H9 (cell line): ENCODE measurements at places on chromosomes 1 and 21. TPM values are rescaled to one million over a fixed set of nuclear protein-coding genes. Genes with fewer than 3 reads are reported as not detected.

- DNase-seq, result peak; percentile 69
Observed at GRCh38 chr1:48202030-48202752, 20.3 kb upstream of the SLC5A9 start.

DNA sequence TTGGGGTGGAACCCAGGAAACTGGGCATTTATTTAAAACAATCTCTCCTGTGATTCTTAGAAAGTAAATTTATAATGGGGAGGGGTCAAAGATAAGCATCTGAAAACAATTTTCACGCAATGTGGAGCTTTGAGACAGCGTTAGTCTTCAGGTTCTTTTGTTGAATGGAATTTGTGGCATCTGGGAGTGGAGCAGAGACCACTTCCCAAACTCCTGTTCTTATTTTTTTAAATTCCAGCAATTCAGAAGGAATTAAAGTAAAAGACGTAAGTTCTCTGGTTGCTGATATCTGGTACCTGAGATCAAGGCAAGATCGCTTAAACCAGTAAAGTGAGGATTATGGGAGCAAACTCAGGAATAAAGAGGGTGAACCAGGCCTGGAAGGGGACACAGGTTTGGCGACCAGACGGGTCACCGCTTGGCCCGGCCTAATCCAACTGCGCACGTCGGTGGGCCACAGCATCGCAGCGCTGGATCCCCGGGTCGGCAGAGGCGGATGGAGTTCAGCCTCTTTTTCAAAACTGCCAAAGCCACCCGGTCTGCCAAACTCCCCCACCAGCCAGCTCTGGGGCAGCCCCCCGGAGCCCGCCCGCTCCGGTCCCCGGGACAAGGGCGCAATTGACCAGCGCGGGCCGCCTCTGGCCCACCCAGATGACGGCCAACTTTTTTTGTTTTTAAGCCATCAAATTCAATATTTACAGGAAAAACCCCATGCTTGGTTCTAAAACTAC is 754 bp upstream of the PDPN start:
- DNase-seq, result peak; percentile 53

- no peak for DNase-seq
Observed at GRCh38 chr21:36485476-36485875, 5.6 kb upstream of the CLDN14 start.

GRCh38 chr1:161307230-161307768 is 2.5 kb downstream of the MPZ start:
- DNase-seq, result no peak

DNA sequence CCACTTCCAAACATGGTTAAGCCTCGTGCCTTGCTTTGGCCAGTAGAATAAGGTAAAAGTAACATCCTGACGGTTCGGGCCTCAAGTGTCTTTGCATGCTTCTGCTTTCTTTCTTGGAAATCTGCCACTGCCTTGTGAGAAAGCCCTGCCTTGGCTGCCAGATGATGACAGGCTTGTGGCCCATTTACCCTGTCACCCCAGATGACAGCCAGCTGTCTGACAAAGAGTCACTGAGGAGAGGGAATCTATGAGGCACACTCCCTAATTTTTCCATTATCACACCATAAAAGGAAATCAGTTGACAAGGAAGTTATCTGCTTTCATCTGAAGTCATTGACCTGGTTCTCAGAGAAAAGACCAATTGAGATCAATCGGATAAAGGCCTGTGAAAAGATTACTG is 199.8 kb downstream of the USH2A start:
- DNase-seq, result no peak

DNA sequence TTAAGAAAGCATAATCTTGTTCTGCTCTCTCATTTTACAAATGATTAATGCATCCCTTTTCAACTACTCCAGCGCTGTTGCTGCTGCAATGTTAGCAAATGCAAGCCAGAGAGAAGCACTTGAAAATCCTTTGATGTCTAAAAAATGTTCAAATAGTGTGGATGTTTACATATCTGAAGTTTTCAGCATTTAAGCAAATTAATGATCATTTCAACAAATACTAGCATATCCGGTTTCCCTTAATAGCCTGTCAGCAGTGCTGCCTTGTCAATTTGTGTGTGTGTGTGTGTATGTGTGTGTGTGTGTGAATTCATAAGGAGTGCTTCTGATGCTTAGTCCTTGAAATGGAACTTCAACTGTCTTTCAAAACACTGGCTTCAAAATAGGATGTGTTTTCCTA is 48.1 kb upstream of the WNT2B start:
- DNase-seq, result no peak

DNA sequence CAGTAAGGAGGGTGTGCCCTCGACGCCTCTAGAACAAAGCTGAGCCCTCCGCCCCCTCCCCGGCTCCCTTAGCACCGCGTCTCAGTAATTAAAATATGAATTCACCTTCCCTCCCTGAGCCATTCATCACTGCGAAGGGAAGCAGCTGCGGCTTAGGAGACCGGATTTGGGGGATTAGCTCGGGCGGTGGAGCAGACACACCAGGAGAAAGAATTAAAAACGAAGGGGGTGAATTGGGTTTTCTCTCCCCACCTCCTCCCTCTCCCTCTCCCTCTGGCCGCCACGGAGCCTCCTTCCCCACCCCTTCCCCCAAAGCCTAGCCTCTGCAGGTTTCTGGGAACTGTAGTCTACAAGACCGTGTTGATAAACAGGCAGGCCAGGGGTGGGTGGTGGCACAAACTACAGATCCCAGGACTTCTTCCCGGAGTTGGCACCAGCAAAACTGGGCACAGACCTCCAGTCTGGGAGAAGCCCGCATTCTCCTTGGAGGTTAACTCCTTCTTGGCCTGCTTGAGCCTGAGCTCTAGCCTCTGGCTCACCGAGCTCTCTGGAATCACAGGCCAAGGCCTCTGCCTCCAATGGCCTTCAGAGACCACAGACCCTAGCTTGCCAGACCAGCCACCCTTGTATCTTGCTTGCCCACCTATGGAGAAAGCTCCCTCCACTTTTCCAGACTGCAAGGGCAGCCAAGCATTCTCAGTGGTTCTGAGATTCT is 10.8 kb downstream of the BLACAT1 start:
- peak; percentile 95 for DNase-seq

- no peak for DNase-seq
Observed at GRCh38 chr1:43750083-43750482, 42.7 kb downstream of the ST3GAL3 start.

DNA sequence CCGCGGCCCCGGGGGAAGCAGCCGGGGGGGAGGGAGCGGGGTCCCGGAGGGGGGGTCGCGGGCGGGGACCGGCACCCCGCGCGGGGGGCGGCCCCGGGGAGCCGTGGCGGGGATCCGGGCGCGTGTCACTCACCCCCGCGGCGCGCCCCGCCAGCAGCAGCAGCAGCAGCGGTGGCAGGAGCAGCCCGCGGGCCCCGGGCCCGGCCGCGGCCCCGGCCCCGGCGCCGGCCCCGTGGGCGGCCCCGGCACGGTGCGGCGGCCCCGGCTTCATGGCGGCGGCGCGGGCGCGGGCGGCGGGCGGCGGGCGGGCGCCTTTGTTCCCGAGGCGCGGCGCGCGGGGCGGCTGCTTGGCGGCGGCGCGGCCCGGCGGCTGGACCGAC is 252 bp downstream of the SDC3 start:
- DNase-seq, result no peak

DNA sequence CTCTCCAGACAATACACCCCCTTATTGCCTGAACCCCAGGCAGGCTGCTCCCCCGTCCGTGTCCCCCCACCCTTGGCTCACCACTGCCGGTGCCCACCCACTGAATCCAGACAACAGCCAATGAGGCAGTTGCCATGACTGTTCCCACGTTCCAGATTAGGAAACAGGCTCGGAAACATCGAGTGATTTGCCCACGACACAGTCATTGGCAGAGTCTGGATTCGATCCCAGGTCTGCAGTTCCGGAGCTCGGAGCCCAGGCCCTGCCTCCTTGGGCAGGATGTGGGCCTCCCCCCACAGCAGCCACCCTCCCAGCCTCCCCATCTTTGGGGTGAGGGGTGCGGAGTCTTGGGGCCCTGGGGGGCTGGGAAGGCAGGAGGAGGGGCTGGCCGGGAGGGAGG is 20.3 kb upstream of the CLSTN1 start:
- DNase-seq, result no peak

DNA sequence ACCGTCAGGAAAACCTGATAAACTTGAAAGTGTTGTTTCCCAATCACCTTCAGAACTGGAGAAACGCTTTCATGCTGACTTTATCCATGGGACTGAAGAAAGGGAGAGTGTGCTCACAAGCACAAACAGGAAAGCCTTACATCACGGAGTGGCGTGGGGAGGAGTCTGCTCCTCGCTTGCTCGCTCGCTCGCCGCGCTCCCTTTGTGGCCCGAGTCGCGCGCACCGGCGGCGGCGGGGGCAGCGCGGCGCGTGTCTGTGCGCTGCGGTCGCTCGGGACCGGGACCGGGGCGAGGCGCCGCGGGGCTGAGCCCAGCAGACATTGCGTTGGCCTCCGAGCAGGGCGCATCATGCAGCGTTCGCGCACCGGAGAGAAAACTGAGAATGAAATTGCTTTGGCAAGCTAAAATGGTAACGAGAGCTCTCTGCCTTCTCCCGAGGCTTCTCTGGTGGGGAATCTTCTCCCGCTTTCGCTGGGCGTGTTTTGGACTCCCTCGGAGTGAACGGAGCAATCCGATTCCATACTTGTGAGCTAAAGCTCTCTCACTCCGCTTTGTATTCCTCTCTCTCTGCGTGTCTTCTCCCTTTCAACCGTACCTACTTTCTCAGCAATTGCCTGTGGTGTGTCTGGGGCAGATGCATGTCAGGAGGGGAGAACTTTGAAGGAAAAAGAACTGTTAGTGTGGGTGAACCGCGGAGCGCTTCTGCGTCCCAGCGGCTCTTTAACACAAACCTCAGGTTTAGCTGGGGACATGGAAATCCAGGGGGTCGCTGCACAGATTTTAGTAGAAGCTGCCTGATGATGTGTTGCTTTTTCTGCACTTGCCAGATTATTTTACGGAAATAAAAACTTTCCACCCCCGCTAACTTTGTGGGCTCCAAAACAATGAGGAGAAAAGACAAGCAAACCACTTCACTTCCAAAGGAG is at the start of gene RGL1:
TSS of gene RGL1 (plus strand) at position 205 of the 926 bp plus-strand sequence. CDS start at position 383, 178 bp downstream.
- DNase-seq, result peak; percentile 49

DNA sequence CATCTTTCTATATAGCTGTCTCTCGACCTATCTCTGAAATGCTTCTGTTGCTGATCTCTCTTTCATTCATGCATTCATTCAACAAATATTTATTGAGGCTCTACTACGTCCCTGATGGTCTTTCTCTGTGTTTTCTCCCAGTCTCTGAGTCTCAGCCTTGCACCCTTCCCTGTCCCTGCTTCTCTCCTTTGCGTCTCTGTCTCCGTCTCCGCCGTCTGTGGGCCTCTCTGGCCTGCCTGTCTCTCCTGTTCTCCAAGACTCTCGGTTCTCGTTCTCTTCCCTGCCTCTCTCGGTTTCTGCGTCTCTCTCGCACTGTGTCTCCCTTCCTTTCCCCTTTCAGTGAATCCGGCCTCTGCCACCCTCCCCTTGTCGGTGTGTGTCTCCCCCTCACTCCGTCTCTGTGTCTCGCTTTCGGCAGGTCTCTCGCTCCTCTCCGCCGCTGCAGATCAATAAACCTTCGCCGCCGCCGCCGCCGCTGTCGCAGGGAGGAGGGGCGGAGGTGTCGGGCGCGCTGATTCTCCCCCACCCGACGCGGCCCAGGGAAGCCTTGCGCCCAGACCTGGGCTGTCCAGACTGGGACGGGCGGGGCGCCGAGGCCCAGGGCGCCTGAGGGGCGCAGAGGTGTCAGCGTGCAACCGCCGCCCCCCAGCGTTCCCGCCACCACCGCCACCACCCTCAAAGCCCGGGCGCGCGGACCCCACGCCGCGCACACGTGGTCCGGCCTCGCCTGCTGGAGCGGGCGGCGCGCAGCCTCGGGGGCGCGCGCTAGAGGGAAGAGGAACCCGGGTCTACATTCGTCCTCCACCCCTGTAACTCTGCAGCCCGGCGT is 3.0 kb downstream of the EFNA3 start:
- no peak for DNase-seq

DNA sequence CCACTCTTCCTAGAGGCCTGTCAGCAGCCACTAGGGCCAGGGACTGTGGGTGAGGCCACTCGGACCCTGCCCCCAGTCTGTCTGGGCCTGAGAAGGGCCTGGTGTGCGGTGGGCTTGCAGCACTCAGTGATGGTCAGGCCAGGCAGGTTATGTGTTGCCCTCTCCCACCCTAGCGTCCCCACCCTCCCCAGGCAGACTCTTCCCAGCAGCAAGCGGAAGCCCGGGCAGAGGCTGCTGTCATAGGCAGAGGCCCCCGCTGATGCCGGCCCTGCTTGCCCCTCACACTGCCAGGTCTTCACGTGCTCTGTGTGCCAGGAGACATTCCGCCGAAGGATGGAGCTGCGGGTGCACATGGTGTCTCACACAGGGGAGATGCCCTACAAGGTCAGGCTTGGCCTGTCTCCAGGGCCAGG is 6.6 kb downstream of the ZBTB48 start:
- no peak for DNase-seq

- DNase-seq, result peak; percentile 29
Observed at GRCh38 chr1:104855550-104855949, 1105.9 kb downstream of the AMY1C start.

DNA sequence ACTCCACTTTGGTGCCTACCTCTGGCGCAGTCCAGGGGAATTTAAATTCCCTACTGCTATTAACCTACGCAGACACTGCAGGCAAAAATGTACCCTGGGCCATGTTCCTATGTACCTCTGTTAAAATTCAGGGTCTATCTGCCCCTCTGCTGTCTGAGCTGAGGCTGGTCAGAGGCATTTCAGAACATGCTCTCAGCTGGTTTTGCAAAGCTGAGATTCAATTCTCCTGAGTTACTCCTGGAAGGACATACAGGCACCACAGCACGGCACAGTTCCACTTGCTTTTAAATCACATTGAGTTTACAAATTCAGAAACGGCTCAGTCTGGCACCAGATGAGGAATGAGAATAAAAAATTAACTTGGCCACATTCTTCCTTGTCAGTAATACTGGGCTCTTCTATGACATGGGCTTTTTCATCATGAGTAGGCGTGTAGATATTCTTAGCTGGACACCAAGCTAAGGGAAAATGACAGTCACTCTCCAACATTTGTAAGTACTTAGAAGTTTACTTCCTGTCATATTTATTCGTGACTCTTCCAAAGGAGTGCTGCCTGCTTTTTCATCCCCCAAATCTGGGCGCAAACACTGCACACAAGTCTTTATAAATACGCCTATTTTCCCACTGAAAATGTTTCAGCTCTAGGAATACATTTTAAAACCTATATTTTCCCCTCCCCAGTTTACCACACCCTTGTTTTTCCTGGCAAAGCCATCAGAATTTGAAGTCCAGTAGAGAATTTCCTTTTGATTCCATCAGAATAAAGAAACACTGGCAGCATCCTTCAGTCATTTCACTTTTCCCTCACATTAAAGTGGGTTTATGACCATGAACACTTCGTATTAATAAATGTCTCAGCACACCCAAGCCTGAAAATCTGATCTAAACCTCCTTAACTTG is 1.9 kb downstream of the C1orf198 start:
- no peak for DNase-seq

S100A9 gene
- total RNA-seq, result not detected in 2 replicates

ZNF697 gene
- total RNA-seq, result 17.4 and 17.9 TPM in 2 replicates

TMEM125 gene
- total RNA-seq, result 19.1 and 19.6 TPM in 2 replicates

DNASE2B gene
- not detected in 2 replicates for total RNA-seq

GJC2 gene
- total RNA-seq, result 1.4 and 1.6 TPM in 2 replicates
